ENCODE measurements at places on chromosomes 16 and 17.
A peak's percentile ranks its signal among the peaks of the same experiment; 100 is the strongest.

- DNase-seq, result no peak
Observed at GRCh38 chr16:84585886-84586285, 32.0 kb downstream of the COTL1 start.

GRCh38 chr16:51155820-51156806 lies 5.0 kb upstream of the SALL1 start:
- no peak for DNase-seq

GRCh38 chr17:4235372-4236279 lies 28.2 kb downstream of the ANKFY1 start:
- DNase-seq, result no peak

- DNase-seq, result no peak
Observed at GRCh38 chr17:27635275-27635823, 4.4 kb downstream of the LGALS9 start.

- DNase-seq, result no peak
Observed at GRCh38 chr17:19016881-19017280, 12.3 kb upstream of the FAM83G start.

DNA sequence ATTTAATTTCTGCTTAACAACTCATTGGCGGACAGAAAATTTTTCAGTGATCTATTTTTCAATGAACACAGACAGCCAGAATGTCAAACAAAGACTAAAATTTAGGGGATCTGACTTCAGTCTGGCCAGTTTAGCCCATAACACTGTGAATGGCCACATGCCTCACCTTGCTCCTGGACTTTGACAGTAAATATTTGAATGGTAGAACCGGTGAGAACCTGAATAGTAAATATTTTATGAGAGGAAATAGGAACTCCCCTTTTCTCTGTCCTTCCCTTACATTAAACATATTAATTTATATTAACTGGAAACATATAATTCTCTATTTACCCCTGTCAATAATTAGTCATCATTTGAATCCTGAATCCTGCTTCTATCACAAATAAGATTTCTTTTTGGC lies 942.1 kb downstream of the KCNJ2 start:
- DNase-seq, result no peak

DNA sequence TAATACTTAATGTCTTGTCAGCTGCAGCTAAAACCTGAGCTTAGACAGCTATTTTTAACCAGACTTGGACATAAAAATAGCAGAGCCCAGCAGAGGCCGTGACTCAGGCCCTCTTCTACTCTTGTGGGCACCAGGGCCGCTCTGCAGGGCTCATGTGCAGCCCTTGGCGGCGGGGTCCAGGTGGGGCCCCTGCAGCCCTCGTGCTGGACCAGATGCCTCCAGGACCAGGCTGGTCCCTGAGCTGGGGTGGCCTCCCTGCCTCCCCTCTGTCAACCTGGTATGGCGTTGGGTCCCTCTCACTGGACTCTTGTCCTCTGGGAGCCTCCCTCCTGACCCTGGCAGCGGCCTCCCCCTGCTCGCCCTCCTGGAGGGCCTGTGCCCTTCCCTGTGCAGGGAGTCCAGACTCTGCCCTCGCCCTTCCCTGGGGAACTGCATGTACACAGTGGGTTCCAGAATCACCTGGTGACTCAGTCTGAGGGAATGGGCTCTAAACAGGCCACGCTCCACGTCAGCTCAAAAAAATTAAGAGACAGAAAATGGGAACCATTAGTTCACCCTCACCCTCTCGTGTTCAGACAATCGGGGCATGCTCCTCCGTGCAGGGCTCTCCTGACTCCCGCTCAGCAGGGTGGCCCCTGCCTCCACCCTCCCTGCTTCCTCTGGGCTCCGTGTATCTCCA lies 9.7 kb downstream of the CDK5R1 start:
- DNase-seq, result no peak

GRCh38 chr16:19283637-19284036 lies 1.9 kb upstream of the CLEC19A start:
- DNase-seq, result no peak

GRCh38 chr17:20775331-20775730 lies 195.8 kb downstream of the CDRT15L2 start:
- DNase-seq, result no peak

GRCh38 chr16:26344976-26345375 lies 653.2 kb downstream of the HS3ST4 start:
- no peak for DNase-seq

- no peak for DNase-seq
Observed at GRCh38 chr17:846901-847843, 65.0 kb downstream of the MRM3 start.

DNA sequence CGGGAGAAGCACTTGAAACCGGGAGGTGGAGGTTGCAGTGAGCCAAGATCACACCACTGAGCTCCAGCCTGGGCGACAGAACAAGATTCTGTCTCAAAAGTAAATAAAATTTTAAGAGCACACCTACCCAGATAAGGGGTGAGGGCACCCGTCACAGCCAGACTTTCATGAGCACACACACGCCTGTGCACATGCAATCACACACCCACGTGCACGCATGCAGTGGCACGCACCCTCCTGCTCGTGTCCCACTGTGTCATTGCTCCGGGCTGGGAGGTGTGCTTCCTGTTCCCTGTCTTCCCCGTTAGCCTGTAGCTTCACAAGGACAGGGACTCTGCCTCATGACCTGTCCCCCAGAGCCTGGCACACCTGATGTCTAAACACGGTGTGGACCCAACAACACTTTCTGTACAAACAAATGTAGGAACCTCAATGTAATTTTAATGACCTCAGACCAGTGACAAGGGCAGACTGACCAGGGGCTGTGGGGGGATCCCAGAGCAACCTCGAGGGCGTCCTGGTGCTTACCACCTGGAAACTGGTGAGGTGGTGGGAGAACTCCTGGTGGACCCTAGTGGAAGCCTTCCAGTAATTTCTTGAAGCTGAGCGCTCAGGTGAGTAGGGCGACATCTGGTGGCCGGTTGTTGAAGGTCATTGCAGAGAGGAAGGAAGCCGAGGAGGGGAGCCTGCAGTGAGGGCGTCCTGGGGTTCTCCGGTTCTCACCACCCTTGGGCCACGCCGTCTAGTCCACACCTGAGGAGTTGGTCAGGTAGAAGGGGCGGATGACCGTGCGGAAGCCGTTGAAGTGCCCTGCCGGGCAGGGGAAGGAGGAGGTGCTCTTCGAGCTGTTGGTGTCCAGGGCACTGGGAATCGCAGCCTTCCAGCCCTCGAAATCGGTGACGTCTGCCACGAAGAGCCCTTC lies 8.6 kb downstream of the LGALS3BP start:
- DNase-seq, result peak; percentile 56

DNA sequence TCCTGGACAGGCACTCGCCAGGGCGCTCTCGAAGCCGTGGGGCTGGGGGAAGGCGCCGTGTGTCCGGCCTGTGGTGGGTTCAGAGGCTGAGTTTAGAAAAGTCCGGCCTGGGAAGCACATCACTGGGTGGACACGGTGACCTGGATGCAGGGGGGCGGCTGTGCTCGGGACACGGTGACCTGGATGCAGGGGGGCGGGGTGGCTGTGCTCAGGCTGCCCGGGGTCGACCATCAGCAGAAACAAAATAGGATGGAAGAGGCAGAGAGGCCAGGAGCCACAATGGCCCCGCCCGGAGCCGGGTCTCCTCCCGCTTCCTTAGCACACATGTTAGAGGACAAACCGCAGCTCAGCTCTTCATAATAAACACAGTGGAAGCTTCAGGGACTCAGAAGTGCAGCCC lies 43.2 kb upstream of the GNG13 start:
- DNase-seq, result no peak

DNA sequence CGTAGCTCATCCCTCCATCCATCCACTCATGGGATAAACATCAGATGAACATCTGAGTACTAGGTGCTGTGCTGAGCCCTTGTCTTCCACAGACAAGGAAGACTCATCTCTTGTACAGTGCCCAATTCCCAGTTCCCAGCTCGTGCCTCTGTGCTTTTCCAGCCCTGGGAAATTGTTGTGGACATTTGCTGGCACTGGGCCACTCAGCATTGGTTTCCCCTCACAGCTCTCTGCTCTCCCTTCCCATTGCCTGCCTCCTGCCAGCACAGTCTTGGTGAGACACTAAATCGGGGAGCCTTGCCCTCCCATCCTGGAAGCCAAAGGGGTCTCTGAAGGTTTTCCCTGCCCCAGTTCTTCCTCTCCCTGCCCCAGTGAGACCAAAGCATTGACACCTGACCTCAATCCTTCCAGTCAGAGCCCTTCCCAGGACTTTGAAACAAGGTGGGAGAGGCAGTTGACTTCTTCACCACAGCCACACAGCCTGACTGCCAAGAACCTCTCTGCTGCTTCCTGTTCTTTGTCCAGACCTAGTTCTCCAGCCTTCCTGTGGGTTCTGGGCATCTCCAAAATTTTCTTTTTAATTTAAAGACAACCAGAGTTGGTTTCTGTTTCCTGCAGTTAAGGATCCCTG lies 50.2 kb downstream of the WSB1 start:
- DNase-seq, result no peak

GRCh38 chr17:17575360-17576251 lies 15.9 kb downstream of the PEMT start:
- DNase-seq, result no peak

GRCh38 chr16:1908983-1909382 lies 9.2 kb downstream of the HS3ST6 start:
- no peak for DNase-seq

DNA sequence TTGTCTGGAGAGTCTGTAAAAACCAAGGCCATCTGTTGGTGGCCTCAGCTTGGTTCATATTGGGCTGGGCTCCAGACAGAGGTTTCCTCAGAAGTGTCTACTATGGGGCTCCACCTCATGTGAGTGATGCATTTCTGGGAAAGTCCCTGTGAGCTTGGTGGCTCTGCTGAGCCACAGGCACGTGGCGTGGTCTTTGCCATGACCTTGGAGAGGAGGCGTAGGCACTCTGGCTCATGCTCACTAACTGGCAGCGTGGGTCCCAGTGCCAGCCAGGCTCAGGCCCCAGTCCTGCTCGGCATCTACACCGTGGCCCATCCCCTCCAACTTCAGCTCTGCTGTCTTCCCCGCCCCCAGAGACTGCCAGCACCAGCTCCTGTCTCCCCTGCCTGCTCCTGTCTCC lies 10.7 kb upstream of the SMTNL2 start:
- DNase-seq, result no peak

DNA sequence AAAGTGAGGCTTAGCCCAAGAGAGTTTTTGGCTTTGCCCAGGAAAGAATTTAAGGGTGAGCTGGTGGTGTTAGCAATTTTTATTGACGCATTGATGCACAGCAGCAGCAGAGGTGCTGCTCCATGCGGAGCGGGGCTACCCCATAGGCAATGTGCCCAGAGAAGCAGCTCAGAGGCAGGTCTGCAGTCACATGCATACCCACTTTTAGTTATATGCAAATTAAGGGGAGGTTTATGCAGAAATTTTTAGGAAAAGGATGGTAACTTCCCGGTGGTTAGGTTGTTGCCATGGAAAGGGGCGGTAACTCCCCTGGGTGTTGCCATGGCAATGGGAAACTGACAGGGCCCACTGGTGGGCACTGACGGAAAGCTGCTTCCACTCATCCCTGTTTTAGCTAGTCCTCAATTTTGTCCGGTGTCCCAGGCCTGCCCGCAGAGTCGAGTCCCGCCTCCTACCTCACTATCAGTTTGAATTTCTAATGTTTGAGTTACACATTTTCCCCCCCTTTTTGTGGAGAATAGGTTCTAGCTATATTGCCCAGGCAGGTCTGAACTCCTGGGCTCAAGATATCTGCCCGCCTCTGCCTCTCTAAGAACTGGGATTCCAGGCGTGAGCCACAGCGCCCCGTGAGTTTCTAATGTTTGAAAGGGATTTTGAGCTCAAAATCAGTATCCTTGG lies 10.4 kb upstream of the GJD3 start:
- no peak for DNase-seq

- DNase-seq, result no peak
Observed at GRCh38 chr17:73325527-73325842, 13.7 kb upstream of the CDC42EP4 start.

DNA sequence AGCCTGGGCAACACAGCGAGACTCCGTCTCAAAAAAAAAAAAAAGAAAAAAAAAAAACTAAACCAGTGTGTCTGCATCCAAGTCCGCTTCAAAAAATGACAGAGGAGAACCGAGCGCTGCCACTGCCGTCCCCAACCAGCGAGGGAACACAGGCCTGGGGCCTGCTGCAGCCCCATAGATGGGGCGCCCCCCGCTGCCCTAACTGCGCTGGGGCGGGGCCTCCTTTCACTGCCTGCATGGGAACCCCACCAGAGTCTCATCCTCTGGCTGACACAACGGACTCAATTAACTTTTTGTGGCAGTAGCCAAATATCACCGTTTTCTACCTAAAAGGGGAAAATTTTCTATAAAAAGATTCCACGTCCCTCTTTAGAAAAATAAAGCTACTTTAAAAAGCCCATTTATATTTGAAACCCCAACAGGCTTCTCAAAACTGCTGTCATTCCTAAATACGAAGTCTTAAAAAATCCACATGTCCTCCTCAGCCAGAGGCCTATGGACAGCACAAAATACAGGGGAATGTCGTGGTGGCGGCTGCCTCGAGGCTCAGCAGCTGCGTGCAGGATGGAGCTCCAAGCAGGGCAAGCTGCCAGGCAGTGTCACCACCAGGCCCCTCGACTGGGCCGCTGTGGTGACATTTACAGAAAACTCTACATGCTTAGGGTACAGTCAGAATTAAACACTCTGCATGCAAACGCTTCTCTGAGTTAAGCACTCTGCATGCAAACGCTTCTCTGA lies 30.3 kb downstream of the KLHDC4 start:
- DNase-seq, result no peak

GRCh38 chr17:27563532-27563931 lies 67.5 kb upstream of the LGALS9 start:
- DNase-seq, result no peak

DNA sequence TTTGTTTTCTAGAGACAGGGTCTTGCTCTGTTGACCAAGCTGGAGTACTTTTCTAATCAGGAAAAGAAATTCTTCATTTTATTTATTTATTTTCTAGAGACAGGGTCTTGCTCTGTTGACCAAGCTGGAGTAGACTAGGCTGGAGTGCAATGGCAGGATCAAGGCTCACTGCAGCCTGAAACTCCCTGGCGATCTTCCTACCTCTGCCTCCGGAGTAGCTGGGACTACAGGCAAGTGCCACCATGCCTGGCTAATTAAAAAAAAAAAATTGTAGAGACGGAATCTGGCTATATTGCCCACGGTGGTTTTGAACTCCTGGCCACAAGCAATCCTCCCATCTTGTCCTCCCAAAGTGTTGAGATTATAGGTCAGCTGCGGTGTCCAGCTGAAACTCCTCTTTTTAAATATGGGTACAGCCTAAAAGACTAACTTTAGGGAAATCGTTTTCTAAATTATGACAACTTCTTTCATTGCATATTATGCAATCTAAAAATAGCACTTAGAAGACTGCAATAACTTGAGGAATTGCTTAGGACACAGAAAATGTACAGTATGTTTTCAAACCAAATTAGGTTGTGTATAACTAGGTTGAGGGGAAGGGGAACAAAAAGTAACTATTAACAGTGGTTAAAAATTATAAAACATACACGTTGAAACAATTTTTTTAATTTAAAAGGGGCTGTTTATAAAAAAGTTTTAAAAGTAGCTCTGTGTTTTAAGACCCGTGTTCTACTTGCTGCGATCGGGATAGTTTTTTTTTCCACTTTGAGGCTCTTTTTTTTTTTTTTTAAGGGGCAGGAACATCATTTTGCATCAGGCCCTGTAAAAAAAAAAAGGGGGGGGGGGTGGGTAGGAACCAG lies 4.7 kb downstream of the PRAC1 start:
- no peak for DNase-seq

- DNase-seq, result no peak
Observed at GRCh38 chr16:15855704-15856003, 1.2 kb downstream of the MYH11 start.

Data from NCI-H774 (cell line).